NCI-H526 (cell line): ENCODE measurements at places on chromosomes 4 and X.
A peak's percentile ranks its signal among the peaks of the same experiment; 100 is the strongest.

DNA sequence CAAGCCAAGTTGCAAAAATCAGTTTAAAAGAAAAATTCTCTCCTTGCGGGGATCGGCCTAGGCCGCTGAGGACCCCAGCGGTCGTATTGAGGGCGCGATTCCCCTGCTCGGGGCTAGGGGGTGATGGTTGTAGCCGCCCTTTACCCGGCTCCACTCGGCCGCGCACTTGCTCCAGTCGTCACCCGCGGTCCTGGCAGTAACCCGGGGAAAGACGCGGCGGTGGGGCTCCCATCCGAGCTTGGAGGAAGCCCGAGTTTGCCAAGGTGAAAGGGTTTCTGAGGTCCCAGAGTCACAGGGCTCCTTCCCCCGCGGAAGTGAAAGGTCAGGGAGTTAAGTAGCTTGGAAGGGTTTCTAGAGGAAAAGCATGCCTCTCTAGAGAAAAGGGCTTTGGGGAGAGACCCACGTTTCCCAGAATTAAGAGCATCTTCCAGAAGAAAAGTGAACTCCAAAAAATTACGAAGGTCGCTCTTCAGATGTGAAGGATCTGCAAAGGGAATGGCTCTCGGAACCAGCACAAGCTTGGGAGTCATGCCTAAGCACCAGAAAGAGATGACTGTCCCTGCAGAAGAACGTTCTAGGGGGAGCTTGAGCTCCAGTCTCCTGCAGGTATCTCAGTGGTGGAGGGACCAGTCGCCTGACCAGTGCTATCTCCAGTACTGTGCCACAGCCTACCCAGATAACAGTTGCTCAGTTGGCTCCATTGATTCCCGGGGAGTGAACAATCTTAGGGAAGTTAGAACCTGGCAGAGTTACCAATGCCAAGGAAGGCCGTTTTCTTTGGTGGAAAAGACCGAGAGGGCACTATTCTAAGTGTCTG, 875 bp downstream of the LAP3 start:
- DNase-seq = no peak

DNA sequence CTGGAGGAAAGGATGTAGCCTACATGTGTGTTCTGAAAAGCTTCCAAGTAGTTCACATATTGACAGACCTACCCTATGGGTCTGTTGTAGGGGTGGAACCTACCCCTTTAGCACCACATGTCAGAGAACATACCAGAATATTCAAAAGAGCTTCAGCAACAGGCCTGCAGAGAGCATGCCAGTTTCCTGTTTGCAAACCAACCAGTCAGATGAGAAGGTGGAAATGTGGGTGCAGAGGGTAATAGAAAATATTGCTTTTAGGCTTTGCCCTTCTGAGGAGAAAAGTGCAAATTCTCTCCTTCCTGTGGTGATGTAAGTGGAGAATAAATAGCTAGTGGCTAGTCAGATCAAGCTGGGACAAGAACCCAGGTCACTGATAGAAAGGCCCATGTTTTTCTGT, 16.4 kb downstream of the INTS6L start:
- DNase-seq = no peak

DNA sequence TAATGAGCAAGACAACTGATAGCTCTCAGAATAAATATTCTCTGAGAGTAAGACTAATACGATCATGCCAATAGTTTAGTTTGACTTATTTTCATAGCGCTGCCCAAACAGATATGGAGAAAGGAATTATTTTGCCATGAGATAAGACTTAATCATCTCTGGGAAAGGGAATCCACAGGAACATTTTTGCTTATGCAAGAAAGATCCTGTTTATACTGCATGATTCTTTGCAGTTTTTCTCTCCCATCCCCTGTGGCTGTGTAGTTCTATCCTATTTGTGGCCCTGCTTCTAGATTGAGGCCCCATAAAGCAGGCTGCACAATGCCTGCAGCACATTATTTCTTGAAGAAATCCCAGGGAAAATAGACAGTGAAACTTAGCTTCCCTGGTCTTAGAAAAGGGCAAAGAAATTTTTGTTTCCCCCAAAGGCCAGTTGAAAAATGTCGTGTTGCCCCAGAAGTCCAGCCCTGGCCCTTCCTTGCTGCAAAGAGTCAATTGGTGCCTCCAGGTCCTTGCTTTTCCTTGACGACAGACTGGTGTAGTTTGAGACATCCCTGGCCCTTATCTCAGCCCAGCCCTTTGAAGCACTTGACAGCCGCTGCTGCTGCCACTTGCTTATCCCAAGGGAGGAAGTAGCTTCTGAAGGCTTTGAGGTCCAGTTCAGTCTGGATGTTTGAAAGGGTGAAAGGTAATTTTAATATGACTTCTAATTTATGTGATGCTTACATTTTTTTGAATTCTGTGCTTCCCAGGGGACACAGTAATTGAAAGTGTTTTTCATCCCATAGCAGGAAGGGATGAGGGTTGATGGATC, 45.0 kb upstream of the SH3RF1 start:
- DNase-seq = peak; percentile 41

DNA sequence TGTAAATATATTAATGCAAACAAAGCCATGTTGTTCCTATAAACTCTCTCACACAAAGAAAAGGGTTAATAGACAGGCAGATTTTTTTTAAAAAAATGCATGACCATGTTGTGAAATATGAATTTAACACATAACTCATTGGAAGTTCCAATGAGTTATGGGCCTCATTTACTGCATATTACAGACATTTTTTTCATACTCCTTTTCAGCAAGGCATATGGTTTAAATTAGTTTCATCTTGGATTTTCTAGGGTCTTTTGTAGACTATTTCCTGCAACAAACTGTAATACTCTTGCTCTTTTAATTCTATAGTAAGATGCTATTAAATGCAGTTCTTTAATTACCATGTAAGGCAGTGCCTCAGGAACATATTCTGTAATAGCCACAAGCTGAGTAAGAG, 323.1 kb downstream of the GBA3 start:
- no peak for DNase-seq

GRCh38 chrX:39609941-39610340, 487.8 kb downstream of the BCOR start:
- no peak for DNase-seq

DNA sequence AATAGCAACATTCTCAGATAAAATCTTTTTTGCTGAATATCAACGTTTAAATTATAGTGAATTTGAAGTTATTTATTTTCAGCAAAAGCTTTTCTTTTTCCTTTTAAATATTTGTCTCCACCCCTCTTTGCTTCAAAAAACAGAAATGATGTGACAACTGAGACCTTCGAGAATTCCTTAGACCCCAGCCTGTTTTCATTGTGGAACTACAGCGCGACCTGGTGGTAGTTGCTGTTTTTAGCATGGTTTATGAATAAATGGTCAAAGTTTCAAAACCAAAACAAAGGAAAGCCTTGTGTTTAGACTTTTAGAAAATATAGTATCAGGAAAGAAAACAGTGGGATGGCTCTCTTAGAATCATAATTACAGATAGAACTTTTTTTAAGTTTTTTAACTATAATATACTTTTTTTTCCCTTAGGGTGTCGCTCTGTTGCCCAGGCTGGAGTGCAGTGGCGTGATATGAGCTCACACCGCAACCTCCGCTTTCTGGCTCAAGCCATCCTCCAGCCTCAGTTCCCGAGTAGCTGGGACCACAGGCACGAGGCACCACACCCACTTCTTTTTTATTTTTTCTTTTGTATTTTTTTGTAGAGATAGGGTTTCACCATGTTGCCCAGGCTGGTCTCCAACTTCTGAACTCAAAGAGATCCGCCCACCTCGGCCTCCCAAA, 26.8 kb upstream of the TMEM184C start:
- peak; percentile 17 for DNase-seq

- no peak for DNase-seq
Measured at GRCh38 chr4:185792384-185793115, 19.4 kb downstream of the SORBS2 start.

DNA sequence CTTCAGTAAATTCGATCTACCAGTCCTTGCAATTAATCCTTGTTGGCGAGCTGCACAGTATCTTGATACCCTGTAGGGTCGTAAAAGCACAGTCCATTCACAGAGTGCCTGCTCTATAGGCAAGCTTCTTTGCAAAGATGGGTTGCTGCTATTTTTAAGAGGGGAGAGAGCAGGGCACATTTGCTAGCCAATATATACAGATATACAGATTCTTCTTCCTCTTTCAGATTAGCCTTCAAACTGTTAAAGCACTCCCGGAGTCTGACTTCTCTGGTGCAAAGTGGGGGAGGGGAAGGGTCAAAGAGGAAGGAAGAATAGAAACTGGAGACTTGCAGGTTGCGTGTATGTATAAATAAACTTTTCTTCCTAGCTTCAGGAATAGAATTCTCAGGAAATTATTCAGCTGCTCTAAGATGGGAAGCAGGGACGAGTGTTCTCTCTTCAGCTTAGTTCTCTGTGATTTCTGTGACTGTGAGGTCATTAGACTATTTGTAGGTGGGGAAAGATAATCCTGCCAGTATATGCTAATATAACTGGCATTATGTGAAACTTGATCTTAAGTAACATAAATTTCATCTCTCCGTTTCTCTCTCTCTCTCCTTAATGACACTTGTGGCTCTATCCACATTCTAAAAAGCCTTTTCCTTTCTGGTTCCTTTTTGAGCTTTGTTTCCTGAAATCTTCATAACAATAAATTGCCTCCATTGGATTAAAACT, at the start of gene CYSLTR1:
Gene CYSLTR1 (minus strand): TSS at position 242 of the 717 bp plus-strand sequence. CDS start 53,865 bp downstream, outside the sequence.
- no peak for DNase-seq

GRCh38 chr4:5460106-5460801, 248.1 kb downstream of the EVC2 start:
- no peak for DNase-seq

DNA sequence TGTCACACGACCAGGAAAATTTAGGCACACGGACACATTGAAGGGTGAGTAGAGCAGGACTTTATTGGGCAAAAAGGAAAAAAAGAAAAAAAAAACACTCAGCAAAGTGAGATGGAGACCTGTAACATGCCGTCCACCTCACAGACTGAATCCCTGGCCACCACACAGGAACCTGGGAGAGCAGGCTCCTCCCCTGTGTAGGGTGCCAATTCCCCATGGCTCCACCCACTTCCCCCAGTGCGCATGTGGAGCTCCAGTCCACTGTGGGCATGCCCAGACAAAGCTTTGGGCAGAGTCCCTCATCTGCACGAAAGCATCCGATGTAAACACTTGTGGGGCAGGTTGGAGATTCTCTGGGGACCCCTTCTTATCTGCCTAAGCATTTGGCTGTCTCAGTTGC, 23.6 kb upstream of the CBR4 start:
- DNase-seq = peak; percentile 14

- no peak for DNase-seq
Measured at GRCh38 chrX:54246866-54247265, 63.8 kb upstream of the FAM120C start.

DNA sequence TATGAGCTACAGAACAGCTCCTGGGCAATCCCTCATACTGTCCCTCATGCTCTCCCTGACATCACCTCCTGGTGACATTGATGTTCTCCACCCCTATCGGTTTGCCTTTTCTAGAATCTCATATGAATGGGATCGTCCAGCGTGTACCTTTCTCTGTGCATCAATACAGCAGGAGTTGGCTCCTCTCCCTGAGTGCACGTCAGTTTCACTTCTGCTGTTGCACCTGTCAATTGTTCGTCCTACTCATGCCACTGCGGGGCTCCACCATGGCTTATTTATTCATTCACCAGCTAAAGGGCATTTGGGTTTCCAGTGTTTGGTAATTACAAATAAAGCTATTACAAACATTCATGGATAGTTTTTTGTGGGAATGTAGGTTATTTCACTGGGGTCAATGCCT, 269.1 kb upstream of the ZFP42 start:
- no peak for DNase-seq

DNA sequence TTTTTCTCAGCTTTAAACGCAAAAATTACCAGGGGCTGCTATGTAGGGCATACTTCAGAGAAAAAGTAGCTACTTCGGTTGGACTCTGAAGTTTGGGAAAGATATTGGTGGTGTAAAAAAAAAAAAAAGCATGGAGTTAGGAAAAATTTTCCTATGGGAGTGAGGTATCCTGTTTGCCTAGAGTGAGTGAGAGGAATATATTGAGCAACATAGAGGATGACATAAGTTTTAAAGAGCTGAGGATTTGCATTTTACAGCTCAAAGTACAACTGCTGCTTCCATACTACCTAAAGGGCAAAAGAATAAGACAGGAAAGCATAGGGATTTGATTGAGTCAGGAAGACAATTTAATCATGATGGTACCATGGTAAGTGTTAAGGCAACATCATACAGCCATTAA, 7.3 kb downstream of the GPRASP1 start:
- DNase-seq = peak; percentile 27

DNA sequence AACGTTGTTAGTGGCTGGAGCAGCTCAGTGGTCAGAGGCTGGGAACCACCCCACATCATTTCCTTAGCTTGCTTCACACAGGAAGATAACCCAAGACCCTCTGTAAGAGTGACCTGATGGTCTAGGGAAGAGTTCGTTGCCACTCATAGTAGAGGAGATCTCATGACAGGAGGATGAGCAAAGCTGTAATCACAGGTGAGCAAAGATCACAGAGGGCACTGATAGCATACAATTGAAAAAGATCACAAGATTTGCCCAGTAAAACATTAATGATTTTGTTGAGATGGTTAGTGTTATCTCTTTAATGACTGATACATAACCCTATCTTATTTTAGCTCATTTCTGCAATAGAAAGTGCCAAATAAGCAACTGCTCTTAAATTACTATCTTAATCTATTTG, 44.1 kb downstream of the LARP7 start:
- DNase-seq = no peak

- DNase-seq = peak; percentile 81
Measured at GRCh38 chr4:186201535-186202230, 10.3 kb downstream of the CYP4V2 start.

GRCh38 chrX:102154218-102154860, 1.4 kb downstream of the BEX5 start:
- peak; percentile 31 for DNase-seq

DNA sequence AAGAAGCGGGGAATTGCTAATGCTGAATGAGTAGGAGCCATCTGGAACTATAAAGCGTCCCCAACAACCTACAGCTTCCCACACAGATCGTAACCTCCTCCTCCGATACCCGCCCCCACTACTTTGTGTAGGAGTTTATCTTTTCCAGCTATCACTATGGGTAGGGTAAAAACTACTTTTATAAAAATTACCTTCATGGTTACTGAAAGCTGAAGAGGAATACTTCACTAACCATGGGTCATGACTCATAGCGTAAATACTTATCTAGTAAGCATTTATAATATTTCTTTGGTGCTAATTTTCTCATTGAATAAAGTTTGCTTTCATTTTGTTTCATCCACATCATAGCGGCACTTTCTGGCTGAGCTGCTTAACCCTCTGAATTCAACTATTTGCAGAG, 79.4 kb upstream of the TNIP3 start:
- DNase-seq = no peak

DNA sequence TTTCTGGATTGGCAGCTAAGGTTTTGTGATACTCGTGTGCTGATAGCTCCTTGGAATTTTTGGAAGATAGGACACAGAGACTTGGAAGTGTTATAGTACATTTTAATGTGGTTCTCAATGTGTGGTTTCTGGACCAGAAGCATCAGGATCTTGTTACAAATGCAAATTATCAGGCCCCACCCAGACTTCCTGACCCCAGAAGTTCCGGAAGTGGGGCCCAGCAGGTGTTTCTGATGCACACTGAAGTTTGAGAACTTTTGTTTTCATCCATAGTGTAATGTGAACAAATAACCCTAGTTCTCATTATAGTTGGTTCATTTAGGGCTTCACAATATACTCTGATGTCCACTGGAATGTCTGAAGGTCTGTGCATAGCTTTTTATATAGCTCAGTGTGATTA, 49.6 kb downstream of the LAMP2 start:
- peak; percentile 14 for DNase-seq
